ENCODE measurements at places on chromosomes 7 and 10. TPM values are rescaled to one million over a fixed set of nuclear protein-coding genes. Genes with fewer than 3 reads are reported as not detected.

GRCh38 chr10:133324857-133325260, 11.8 kb downstream of the CALY start:
- no peaks in the 10 kb centered on the region for H3K36me3 ChIP-seq
- peak overlapping the region; percentile 36 for H3K27ac ChIP-seq
- DNase-seq, result no peak
- no peaks in the 10 kb centered on the region for H3K27me3 ChIP-seq
- H3K4me1 ChIP-seq, result no peaks in the 10 kb centered on the region

Gene FKBP9
- 522 TPM for total RNA-seq

GRCh38 chr10:58513188-58514110, 777 bp downstream of the BICC1 start:
- peak overlapping the region; percentile 57 for H3K4me3 ChIP-seq
- H3K27ac ChIP-seq, result peak overlapping the region; percentile 66
- H3K36me3 ChIP-seq, result no peaks in the 10 kb centered on the region
- H3K27me3 ChIP-seq, result no peaks in the 10 kb centered on the region
- peak; percentile 75 for DNase-seq

Gene ADAM12
- total RNA-seq, result 1.5 TPM

DNA sequence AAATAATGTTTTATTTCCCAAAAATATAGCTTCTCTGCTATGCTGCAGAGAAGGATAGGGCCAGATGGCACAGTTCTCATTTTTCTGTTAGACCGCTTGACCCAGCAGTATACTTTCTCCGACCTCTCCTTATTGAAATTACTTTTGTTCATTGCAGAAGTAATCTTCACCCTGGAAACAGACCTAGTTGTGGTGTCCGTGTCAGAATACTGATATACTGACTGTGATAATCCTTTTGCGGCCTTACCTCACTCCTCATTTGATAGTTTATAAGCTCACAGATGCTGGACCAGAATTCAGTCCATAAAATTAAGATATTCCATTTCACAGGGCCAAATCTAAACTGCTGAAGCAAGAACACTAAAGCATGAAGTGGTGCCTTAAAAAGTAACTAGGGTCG, 260.6 kb upstream of the DKK1 start:
- H3K27me3 ChIP-seq, result no peaks in the 10 kb centered on the region
- no peaks in the 10 kb centered on the region for H3K36me3 ChIP-seq
- DNase-seq, result no peak
- H3K4me1 ChIP-seq, result no peaks in the 10 kb centered on the region
- no peak overlapping the region for H3K27ac ChIP-seq

DNA sequence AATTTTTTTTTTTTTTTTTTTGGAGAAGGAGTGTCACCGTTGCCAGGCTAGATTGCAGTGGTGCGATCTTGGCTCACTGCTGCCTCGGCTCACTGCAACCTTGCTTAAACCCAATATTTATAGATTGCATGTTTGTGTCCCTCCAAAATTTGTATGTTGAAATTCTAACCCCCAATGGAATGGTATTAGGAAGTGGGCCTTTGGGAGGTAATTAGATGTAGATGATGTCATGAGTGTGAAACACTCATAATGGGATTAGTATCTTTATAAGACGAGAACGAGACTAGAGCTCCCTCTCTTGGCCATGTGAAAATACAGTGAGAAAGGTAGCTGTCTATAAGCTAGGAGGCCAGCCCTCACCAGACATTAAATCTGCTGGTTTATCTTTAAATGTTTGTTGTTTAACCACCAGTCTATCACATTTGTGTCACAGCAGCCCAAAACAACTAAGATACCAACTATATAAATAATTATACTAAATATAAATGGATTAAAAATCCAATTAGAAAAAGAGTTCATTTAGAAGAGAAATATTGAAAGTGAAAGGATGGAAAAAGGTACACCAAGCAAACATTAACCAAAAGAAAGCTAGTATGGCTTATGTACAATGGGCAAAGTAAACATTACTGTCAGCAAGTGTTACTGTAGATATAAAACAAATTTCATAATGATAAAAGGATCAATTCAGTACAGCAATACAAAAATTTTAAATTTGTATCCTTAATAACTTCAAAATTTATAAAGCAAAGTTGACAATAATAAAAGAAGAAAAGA, 9.3 kb downstream of the TCAF1 start:
- H3K27ac ChIP-seq, result no peak overlapping the region
- no peak overlapping the region for H3K4me3 ChIP-seq
- no peaks in the 10 kb centered on the region for H3K27me3 ChIP-seq

- no peaks in the 10 kb centered on the region for H3K27me3 ChIP-seq
- peaks cover 37% of the 10 kb centered on the region for H3K36me3 ChIP-seq
- no peak overlapping the region for H3K4me3 ChIP-seq
- peaks cover 33% of the 10 kb centered on the region for H3K4me1 ChIP-seq
- DNase-seq, result no peak
These were observed 1.3 kb upstream of the GET4 start for GRCh38 chr7:875051-875450.

Gene EIF3B
- 148 TPM for total RNA-seq

GRCh38 chr7:54831644-54832095, 72.7 kb upstream of the SEC61G start:
- no peaks in the 10 kb centered on the region for H3K27me3 ChIP-seq
- no peak for DNase-seq
- no peaks in the 10 kb centered on the region for H3K4me1 ChIP-seq

All from tibial nerve (tissue), 4 donors.